Omental fat pad (tissue), 4 donors: ENCODE measurements at places on chromosomes 4 and X.

DNA sequence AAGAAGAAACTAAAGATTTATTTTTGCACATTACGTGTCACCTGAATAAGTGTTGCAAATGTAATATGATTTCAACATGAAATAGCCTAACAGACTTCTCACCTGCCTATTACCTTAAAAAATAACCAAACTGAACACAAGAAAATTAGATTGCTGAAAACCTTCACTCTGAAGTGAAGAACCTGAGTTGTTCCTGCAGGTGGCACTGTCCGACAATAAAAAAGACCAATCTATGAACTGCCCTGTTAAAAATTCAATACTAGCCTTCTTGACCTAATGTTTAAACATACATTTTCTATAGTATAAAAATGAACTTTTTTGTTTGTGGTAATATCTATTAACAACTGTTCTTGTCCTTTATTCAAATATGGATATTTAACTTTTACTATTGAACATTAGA, 69.2 kb upstream of the PNPLA4 start:
- no peak for DNase-seq

GRCh38 chrX:124328765-124329164, 3.7 kb upstream of the TEX13D start:
- no peak for DNase-seq

GRCh38 chr4:95524729-95525128, 24.0 kb downstream of the UNC5C start:
- DNase-seq: no peak

DNA sequence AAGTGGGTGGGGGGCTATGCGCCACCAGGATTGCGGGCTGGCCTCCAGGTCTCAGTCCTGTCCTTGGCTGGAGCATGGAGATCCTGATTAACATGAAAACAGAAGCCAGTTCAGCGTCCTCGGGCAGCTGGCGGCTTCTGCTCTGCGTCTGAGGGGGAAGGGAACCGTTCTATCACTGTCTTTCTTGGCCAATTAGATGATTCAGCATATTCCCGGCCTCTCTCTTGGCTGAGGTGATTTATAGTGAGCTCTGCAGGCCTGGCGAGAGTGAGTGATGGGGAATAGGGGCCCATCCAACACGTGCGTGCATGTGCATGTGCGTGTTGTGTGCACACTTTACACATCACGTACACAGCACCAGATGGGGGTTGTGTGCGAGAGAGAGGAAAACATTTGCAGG, 145.8 kb upstream of the ATP6AP2 start:
- no peak for DNase-seq

DNA sequence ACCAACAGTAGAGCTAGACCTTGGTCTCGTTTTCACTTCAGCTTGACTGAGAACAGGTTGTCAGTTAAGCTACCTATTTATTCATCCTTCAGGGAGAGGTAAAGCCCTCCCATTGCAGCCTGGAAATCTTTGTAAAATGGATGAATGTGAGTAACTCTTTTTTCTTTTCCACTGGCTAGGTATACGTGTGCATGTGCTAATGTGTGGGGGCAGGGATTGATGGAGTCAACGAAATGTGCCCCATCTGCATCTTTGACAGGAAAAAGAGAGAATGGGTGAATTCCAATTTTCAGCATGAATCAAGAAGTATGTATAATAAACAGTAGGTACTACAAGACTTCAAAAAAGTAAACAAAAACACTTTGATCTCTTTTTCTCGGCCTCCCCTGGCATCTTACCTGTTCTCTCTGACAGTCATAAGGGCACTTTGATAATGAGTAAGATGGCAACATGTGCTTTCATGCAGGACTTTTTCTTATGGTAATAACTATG, at the start of gene IL21:
TSS of gene IL21 (minus strand) at position 51 of the 492 bp plus-strand sequence. CDS start 55 bp downstream, outside the sequence.
- no peak for DNase-seq

DNA sequence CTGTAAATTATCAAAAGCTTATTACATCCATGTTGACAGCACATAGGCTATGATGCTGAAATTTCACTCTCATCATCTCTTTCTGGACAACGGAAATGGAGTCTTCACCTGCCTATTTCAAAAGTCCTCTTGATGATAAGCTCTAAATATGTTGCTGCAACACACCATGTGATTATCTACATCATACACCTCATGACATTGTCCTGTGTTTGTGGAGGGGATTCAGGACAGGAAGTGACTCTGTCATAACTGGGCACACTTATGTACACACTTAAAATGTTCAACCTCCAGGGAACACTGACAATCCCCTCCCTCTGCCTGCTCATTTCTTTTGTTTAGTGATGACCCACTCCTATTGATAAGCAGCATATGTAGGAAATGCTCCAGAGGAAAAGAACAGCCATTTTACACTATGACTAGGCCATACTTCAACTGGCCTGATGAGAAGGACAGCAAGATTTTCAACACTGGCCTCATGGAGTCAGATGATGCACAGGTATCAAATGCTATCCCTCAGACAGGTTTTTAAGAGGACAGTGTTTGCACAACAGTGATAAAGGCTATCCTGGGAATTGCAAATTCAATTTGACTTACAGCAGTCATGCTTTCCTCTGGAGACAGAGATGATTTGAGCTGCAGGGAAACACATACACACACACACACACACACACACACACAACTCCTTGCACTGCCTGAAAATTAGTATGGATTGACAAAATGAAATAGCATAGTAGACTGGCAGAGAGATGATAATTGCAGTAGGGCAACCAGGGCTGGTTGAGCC, 163.3 kb upstream of the RASGEF1B start:
- DNase-seq: no peak

DNA sequence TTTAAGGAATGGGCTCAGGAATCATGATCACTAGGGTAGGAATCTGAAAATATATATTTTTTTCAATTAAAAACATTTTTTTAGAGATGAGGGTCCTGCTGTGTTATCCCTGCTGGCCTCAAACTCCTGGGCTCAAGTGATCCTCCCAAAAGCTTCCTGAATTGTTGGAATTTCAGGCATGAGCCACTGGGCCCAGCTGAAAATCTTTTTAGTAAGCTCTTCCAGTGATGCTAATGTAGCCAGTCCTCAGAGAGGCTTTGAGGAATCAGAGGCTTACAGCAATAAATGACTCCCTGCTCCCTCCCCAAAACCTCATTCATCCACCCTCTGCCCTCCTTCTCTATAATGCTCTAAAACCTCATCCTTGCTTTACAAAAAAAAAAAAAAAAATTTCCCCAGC, 129.5 kb downstream of the ZIC3 start:
- no peak for DNase-seq

GRCh38 chrX:154602766-154603437, 16.2 kb downstream of the CTAG1B start:
- DNase-seq: no peak

- DNase-seq: no peak
These were observed 3.3 kb downstream of the CPEB2 start for GRCh38 chr4:15005474-15006115.

DNA sequence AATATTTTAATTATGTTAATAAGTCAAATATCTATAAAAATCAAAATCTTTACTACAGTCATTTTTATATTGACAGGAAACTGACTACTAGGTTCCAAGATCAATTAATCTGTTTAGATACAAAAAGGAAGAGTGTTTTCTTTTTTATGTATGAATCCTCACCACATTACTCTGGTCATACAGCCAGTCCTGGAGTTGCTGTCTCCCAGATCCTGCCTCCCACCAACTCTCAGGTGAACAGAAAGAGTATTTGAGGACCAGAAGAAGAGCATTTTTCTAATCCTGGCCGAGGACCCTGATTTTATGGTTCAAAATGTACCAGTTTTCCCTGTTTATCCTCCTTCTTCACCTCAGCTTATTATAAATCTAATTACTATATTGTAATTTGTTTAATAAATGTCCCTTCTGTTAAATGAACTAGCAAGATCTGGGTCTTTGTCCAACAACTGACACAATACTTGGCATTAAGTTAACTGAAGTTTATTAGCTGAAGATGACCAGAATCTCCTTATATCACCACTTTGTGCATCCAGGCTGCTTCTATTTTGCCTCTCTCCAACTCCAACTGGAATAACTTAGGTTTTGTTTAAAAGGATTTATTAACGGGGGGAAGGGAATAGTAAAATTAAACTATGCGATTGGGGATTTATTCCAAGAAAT, 224.4 kb upstream of the PCDH7 start:
- no peak for DNase-seq

- DNase-seq: no peak
These were observed 53.2 kb upstream of the CHRNA9 start for GRCh38 chr4:40281913-40282312.

DNA sequence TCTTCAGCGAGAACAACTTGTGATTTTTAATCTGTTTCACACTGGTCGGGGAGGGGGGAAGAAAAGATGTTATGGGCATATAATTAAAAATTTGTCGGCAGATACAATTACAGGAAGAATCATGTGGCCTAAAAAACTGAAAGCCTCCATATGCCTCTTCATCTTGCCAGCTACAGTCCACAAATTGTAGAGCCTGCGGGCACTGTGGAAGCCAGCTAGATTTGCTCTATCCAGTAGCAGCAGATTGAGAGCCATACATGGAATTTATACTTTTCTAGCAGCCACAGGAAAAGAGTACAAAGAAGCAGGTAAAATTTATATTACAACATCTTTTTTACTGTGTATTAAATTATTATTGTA, 147.3 kb downstream of the TBL1X start:
- no peak for DNase-seq

DNA sequence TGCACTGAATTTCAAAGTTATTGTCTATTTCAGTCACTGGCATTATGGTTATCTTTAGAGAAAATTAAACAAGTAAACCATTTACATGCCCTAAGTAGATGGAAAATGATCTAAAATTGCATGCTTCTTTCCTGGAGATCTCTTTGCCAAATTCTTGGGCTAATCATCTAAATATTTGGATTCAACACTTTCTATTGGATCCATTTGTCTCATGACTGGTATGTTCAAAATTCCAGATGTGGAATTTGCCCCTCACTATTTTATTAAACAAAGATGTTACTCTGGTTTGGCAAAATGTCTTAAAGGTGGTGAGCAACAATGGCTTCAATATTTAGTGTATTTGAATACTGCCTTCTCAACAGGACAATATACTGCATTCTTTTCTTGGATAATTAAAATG, 147.5 kb upstream of the CASK start:
- no peak for DNase-seq

DNA sequence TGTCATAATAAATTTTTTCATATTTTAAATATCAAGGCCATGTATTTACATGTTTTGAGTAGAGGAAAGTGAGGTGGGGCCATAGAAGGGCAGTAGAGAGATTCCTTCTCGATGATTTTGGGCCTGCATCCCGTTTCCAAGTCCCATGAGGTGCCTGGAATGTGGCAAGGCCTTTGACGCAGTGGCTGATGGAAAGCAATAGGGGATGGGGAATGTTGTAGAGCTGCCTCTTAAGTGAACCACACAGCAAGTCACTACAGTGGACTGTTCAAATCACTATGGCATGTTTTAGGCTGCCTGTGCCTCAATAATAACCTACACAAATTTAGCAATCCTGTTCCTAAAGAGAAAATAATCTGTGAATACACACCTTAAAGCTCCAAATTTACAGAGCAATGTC, 48.3 kb downstream of the ANXA5 start:
- DNase-seq: no peak

DNA sequence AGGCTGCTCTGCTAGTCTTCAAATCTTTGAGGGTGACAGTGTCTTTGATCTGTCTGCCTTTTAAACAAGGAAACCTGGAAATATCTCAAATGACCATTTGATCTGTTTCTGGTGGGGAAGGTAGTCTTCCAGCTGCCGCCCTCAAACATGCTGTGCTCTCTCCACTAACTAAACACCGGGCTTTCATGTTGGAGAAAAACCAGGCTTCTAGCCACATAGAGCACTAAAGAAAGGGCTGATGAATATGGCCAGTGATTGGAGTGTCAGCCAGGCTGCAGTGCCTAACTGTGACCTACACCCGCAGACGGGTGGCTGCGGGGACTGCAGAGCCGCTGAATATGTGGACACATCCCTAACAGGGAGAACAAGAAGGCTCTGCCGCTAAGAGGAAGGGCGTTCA, 85.9 kb downstream of the UNC5C start:
- DNase-seq: no peak

DNA sequence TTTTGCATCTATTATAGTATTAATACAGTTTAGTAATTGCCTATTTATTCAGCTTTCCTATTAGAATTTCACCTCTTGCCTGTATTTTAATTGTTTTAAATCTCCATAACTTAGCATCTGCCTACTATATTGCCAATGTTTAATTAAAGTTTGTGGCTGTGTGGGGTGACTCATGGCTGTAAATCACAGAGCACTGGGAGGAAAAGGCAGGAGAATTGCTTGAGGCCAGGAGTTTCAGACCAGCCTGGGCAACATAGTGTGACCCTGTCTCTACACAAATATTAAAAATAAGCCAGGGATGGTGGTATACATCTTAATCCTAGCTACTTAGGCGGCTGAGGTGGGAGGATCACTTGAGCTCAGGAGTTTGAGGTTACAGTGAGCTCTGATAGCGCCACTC, 14.5 kb upstream of the CCSER1 start:
- DNase-seq: no peak

DNA sequence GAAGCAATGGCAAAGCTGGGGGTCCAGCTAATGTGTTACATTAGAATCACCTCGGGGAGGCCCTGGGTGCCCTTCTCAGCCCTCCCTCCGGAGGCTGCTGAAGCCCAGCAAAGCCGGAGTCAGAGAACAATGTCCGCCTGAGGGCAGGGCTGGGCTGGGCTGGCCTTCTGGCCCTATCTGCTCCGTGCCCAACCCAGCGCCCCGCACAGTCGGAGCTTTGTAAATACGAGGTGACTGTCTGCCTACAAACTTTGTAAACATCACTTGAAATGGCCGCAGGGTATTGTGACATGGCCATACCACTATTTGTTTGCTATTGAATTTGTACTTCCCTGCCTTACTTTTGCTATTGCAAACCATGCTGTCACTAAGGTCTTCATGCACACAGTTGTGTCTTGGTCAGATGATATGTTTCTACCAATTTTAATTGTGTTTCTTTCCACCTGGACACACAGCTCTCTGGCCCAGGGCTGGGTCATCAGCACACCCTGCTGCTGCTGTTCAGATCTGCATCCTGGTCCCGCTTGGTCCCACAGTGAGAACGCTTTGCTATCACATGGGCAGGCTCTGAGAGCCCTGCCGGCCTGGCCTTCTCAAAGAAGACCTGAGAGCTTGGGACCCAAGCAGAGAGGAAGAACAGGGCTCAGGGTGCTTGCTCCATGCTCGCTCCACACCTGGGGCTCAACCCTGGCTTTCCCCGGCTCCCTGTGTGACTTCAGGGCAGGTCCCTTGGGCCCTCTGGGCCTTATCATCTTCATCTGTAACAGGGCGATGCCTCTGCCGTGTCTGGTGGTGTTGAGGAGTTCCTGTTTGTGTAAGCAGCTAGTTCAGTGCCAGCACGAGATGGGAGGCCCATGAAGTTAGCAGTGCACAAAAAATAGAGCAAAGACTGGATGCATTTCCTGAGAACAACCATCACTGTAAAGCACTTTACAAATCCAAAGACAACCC, 2.3 kb downstream of the S100P start:
- no peak for DNase-seq

- DNase-seq: no peak
These were observed 1165.7 kb upstream of the IGFBP7 start for GRCh38 chr4:58275856-58276255.

DNA sequence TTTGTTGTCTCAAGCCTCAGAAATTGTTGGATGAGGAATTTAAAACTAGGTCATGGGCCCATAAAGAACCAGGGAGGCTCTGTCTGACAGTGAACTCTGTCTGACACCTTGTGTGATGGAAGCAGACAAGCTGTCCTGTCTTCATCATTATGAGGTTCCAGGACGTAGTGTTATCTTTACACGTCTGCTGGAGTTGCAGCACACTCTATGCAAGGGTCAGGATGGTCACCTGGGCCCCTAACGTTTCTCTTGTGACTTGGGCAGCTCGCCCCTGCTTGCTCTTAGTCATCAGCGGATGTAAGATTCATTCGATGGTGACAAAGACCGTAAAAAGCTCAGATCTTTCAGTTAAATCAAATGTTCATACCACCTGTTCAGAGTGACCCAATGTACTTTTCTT, 92.0 kb upstream of the ADGRG2 start:
- DNase-seq: no peak
